ENCODE measurements at places on chromosomes 4 and X.

GRCh38 chr4:7390336-7390735, 44.4 kb downstream of the PSAPL1 start:
- no peak for DNase-seq

- DNase-seq = no peak
Observed at GRCh38 chr4:25433966-25434827, 57.1 kb downstream of the ANAPC4 start.

- no peak for DNase-seq
Observed at GRCh38 chr4:41303372-41304118, 46.8 kb downstream of the UCHL1 start.

DNA sequence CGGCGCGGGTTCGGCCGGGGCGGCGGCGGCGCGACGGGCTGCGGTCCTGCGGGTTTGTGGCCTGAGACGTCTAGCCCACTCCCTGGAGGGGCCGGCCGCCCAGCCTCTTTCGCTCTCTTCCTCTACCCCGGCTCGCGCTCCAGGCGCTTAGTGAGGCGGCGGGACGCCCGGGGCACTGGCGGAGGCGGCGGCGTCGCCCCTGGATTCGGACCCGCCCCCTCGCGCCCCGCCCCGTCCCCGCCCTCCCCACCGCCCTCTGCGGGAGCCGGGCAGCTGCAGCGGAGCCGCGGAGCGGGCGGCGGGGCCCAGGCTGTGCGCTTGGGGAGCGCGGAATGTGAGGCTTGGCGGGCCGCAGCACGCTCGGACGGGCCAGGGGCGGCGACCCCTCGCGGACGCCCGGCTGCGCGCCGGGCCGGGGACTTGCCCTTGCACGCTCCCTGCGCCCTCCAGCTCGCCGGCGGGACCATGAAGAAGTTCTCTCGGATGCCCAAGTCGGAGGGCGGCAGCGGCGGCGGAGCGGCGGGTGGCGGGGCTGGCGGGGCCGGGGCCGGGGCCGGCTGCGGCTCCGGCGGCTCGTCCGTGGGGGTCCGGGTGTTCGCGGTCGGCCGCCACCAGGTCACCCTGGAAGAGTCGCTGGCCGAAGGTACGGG, at the start of gene BMP2K:
TSS of gene BMP2K (plus strand) at position 272 of the 650 bp plus-strand sequence. CDS start at position 466, 194 bp downstream.
- DNase-seq = peak; percentile 72

DNA sequence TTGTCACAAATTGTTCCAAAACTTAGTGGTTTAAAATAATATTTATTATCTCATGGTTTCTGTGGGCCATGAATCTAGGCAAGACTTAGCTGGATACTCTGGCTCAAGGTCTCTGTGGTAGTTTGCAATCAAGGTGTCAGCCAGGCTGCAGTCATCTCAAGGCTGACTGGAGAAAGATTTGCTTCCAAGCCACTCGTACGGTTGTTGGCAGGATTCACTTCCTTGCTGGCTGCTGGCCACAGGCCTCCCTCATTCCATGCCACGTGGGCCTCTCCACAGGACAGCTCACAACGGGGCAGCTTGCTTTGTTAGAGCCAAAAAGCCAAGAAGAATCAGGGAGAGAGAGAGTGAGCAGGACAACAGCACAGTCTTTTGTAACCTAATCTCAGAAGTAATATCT, 101.4 kb downstream of the WWC2 start:
- DNase-seq = peak; percentile 1

DNA sequence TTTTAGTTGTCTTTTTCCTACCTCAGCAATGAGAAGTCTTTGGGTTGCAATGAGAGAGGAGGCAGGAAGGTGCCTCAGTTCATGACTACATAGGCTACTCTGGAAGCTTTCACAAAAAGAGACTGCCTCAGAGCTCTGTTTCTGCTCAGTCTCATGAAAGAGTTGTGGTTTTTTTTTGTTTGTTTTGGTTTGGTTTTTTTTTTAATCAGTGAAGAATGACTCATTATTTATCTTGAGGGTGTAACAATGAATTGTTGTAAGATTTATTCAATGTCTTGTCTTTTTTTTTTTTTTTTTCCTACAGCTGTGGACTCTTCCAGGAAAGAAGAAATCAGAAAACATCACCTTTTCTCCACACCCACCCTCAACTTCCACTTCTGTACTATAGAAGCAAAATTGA, 67.5 kb upstream of the CXCL13 start:
- DNase-seq = no peak

- no peak for DNase-seq
Observed at GRCh38 chr4:65437102-65437501, 233.2 kb downstream of the EPHA5 start.

- no peak for DNase-seq
Observed at GRCh38 chr4:128858879-128859671, 49.6 kb downstream of the JADE1 start.

- no peak for DNase-seq
Observed at GRCh38 chr4:6047130-6047673, 29.0 kb upstream of the C4orf50 start.

DNA sequence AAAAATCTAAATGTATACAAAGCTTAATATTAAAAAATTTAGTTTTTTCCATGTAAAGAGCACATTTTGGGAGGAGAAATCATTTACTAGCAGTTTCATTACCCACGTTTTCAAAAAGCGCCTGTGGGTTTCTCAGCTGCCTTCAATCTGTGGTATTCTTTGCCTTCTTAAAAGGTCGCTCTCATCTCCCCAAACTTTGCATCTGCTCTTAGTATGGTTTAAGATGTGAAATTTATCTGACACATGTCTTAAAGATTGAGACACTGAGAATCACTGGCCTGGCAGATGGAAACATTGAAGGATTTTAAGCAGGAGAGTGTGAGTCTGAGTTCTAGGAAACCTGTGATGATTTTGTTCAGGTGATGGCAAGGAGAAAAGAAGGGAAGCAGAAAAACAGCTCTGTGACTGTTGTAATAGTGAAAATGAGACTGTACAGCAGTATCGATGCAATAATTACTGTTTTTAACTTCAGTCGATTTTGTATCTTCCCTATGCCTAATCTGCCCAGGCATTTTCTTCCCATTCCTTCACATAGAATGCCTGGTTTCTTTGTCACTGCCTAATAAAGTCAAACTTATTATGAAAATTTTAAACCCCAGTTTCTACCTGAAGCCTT, 75.9 kb downstream of the PAQR3 start:
- no peak for DNase-seq

DNA sequence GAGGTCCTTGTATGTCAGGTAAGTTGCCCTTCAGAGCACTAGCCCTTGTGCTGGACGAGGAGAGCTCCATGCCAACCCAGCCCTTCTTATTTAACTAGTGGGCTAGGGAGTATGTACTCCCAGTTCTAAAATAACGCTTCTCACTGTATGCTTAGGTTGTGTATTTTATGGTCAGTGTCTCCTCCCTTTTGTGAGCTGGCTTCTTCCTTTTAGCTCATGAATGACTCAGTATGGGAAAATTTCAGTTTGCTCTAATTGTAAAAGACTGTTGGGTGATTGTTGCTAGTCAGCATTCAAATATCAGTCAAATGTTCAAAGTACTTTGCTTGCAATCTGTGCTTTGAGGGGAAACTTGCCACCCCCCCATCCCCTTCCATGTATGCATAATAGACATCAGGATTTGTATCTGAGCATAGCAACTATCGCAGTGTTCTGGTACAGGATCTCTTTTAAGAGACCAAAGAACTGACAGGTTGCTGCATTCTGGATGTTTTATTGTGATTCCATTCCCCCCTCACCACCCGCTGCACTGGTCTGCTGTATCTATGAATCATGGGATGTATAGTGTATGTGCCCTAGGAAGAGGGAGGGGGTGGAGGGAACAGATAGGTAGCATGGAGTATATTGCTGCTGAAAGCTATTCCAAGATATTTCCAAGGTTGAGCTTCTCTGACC, 34.7 kb downstream of the DLG3 start:
- DNase-seq = no peak

GRCh38 chr4:5735463-5735862, 24.5 kb downstream of the EVC start:
- DNase-seq = no peak
